ENCODE measurements at places on chromosomes 11 and 22. TPM values are rescaled to one million over a fixed set of nuclear protein-coding genes. Genes with fewer than 3 reads are reported as not detected.

FDXACB1 gene
- 1.7 TPM for total RNA-seq

ABTB2 gene
- total RNA-seq, result 6.1 TPM

CBLIF gene
- total RNA-seq, result not detected

MEI1 gene
- 1.2 TPM for total RNA-seq

- DNase-seq, result no peak
Measured at GRCh38 chr11:2247496-2247895, 22.9 kb downstream of the ASCL2 start.

DNA sequence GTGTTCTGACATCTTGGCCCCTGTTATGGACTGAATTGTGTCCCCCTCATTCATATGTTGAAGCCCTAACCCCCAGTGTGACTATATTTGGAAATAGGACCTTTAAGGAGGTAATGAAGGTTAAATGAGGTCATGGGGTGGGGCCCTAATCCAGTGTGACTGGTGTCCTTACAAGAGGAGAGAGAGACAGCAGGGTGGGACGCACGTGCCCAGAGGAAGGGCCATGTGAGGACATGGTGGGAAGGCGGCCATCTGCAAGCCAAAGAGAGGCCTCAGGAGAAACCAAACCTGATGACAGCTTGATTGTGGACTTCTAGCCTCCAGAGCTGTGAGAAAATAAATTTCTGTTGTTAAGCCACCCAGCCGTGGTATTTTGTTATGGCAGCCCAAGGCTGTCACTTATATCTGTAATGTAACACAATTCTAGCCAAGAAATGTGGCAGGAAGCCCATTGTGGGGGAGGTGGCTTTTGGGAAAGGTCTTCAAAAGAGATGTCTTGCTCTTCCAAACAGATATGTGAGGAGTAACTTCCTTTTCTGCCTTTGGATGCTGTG, 23.7 kb downstream of the SLC22A6 start:
- DNase-seq, result no peak

GRCh38 chr11:27672836-27673464, 27.3 kb downstream of the BDNF start:
- no peak for DNase-seq

GRCh38 chr11:76209973-76210930, 4.0 kb upstream of the WNT11 start:
- DNase-seq, result peak; percentile 48

DNA sequence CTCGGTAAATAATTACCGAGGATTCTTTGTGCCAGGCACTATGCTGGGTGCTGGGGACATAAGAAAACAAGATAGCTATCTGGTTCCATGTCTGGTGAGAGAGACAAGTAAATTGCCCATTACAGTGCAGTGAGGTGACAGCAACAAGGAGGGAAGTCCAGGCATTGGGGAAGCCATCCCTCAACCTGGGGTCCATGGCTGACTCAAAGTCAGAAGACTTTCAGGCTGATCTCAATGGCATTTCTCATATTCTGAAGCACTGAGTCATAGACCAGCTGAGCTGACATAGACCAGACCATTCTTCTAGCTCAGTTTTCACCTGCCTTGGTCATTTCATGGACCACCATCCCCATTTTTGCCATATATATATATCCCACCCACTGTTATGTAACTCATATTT, 158.8 kb downstream of the TTC17 start:
- DNase-seq, result no peak

DNA sequence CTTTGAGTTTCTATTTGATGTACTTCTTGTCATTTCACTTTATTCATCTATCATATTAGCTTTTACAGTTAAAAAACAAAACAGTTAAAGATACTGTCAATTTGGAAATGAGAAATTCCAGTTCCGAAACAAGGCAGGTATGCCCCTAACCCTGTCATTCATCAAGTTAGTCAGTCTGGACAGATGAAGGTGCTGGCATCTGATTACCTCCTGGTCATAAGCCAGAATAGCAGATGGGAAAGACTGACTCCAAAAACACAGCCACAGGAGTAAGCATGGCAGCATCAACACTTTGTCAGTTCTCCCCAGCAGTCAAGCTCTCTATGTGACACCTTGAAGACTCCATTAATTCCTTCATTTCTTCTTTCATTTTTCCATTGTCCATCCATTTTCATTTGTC, 4.3 kb downstream of the LRRC51 start:
- no peak for DNase-seq

DNA sequence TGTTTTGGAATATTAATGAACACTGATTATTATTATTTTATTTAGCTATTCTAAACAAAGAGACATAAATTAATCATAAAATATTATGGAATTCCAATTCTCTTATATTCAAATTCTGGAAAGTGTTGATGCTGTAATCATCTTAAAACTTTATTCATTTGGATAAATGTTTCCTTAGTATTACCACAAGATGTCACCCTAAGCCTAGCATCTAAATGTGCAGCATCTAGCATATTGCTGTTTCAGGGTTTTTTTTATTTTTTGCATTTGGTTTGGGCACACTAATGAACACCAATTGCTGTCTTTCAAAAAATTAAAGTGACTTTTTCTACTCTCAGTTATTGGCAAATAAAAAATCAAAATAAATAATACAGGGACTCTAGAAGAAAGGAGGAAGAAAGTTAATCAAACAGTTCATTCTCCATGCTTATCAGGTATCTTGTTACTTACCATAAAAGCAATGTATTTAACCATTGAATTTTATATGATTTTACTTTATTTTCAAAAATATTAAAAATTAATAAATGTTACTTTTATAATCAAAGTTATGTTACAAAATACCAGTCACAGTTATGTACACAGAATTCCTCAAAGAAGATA, 31.8 kb downstream of the DLG2 start:
- no peak for DNase-seq

DNA sequence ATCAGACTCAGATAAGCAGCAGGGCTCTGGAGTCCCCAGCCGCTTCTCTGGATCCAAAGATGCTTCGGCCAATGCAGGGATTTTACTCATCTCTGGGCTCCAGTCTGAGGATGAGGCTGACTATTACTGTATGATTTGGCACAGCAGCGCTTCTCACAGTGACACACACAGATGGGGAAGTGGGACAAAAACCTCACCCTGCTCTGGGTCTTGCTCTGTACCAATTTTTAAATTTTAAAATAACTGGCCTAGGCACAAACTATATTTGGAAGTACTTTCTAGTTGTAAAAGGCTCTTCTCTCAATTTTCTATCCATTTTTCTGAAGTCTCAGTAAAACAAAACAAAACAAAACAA, 131.7 kb downstream of the VPREB1 start:
- DNase-seq, result no peak

GRCh38 chr11:44574610-44575287, 9.3 kb downstream of the CD82 start:
- DNase-seq, result no peak

DNA sequence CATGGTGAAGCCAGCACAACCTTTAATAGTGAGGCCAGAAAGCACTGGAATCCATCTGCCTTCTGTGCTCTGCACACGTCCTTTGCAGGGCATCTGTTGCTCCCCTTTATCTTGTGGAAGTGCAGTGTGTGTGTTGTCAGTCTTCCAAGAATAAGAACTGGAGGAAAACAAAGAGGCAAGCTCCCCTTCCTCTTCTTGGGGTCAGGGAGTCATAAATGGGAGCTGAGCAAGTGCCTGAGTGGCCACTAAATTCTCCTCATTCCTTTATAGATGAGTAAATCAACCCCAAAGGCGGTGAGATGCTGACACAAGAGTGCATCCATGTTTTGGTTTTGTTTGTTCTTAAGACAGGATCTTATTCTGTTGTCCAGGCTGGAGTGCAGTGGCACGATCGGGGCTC, 38.3 kb downstream of the WT1 start:
- no peak for DNase-seq

- no peak for DNase-seq
Measured at GRCh38 chr11:41533761-41534160, 74.3 kb upstream of the LRRC4C start.

DNA sequence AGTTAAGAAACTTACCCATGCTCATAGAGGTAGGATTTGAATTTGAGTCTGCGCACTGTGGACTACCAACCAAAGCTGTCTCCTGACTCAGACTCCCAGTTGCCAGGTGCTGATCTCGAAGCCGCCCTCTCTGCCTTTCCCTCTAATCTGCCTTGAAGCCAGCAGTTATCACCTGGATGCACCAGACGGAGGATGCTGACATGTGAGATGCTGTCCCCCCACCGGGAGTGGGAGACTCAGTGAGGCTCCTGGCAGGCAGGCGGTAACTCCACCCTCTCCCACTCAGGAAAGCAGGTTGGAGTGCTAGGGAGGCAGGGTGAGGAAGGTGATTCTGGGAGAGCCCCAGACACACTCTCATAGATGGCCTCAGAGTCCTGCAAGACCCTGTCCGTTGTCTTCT, 40.4 kb downstream of the KIAA1671 start:
- no peak for DNase-seq

DNA sequence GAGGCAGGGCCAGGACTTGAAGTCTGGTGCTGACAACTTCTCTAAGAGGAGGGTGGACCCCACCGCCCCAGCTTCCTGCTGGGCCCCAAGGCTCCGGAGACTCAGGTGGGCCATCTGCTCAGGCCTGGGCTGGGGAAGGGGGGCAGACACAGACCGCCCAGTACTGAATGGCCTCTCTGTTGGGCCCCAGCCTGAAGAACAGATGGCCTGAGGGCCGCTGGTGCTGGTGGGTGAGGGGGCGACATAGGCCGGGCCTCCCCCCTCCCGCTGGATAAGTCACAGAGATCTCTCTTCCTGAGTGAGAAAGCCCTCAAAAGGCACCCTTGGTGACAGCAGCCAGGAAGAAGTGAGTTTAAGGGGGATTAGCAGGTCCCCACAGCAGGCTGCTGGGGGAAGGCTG, 12.5 kb upstream of the TP53I11 start:
- no peak for DNase-seq
